Suppressor macrophage treated with lipopolysaccharide for 4 hours (primary cell): ENCODE measurements at places on chromosomes 11 and 22.

DNA sequence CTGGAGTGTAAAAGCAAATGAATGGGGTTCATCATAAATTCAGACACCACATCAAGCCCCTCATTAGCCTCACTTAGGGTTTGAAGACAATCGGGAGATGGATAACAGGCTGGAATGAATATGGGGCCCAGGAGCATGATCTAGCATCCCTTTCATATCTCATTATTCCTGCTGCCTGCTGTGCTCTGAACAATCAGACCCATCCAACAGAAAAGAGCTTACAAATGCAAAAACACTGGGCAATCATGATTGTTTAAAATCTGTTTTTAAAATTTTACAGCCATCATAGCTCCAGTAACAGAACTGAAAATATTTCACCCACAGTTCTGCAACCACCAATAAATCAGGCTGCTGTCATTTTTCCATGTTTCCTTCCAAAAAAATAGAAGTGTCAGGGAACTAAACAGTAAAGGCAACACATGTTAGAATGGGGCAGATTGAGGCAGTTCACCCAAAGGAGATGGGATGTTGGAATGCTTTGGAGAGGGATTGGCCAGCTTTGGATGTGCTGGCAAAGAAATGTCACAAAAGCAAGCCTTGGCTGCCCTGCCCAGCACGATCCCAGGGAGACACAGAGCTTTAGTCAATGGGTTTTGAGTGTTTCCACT lies 47.8 kb upstream of the BMAL1 start:
- no peak for DNase-seq

- DNase-seq, result no peak
Measured at GRCh38 chr11:37817727-37818270, 1219.8 kb upstream of the RAG2 start.

DNA sequence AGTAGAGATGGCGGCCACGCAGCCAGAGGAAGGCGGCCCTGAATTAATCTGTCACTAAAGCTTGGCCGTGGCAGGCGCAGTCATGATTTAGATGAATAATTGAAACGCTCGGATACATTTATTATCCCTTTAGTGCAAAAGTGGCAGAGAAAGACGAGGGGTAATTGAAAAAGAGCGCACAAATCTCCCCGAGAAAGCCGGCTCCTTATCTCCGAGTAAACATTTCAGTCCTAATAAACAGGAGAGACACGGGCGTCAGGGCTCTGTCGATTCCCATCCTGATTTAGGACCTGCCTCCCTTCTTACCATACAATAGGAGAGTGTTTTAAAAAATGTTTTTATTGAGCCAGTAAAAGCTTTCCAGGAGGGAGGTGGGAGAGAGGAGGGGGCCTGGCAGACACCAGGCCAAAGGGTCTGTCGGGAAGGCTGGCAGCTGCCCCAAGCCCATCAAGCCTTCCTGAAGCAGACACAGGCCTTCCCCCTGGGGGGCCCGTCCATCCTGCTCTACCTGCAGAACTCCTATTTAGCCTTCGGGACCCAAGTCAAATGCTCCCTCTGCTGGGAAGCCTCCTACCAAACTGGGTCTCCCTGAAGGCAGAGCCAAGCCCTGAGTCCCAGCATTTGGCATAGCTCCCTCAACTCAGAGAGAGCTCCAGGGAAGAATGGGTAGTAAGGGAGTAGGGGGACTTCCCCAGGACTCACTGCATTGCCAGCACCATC lies 22.8 kb downstream of the OTUB1 start:
- DNase-seq, result no peak

DNA sequence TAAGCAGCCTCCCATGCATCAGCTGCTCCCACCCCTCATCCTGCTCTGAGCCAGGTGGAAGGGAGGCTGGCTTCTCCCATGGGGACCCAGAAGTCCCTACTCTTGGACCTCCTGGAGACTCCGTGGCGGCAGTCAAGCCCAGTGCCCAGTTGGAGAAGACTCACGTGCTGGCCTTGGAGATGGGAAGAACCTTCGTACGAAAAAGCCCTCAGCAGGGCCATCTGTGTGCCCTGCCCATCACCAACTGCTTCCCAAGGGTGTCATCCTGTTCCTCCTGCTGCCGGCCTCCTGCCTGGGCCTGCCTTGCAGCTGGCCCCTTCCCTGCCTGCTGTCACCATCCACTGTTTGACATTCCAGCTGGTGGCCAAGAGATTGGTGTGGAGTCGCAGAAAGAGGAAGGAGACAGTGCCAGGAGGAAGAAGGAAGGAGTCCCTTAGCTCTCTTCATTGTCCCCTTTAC lies 28.0 kb downstream of the ARHGAP1 start:
- peak; percentile 23 for DNase-seq

GRCh38 chr11:47506373-47506772 lies 46.6 kb downstream of the CELF1 start:
- no peak for DNase-seq

DNA sequence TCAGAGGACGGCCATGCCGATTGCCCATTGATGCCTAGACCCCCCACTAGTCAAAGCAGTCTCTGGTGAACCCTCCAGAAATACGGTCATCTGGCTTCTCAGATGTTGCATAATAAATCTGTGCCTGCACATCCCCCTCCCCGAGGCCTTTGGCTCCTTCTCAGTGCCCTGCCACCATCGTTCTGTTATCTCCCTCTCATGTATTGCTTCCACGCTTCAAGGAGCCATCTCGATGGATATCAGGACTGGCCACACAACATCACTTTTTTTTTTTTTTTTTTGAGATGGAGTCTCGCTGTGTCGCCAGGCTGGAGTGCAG lies 1.6 kb upstream of the RRP7A start:
- DNase-seq, result no peak

DNA sequence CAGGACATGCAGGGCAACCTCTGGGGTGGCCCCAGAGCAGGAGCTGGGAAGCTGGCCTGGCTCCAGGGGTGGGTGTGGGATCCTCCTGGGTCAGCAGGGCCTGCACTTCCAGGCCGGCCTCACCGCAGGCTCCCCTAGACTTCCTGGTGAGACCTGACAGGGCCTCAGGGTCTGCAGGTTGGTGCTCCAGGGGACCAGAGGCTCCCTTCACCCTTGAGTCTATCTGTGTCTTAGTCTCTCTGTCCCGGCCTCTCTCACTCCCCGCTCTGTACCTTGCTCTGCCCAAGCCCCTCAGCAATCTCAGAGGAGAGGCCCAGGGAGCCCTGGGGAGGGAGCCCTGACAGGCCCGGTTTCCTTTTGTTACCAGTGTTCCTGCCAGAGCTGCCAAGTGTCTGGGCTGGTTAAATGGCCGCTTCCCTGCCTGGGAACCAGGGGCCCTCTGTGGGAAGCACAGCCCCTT lies 13.9 kb downstream of the CD82 start:
- no peak for DNase-seq

- no peak for DNase-seq
Measured at GRCh38 chr11:8671193-8671612, 11.3 kb downstream of the TRIM66 start.

- no peak for DNase-seq
Measured at GRCh38 chr11:118277312-118277711, 13.2 kb upstream of the MPZL2 start.

DNA sequence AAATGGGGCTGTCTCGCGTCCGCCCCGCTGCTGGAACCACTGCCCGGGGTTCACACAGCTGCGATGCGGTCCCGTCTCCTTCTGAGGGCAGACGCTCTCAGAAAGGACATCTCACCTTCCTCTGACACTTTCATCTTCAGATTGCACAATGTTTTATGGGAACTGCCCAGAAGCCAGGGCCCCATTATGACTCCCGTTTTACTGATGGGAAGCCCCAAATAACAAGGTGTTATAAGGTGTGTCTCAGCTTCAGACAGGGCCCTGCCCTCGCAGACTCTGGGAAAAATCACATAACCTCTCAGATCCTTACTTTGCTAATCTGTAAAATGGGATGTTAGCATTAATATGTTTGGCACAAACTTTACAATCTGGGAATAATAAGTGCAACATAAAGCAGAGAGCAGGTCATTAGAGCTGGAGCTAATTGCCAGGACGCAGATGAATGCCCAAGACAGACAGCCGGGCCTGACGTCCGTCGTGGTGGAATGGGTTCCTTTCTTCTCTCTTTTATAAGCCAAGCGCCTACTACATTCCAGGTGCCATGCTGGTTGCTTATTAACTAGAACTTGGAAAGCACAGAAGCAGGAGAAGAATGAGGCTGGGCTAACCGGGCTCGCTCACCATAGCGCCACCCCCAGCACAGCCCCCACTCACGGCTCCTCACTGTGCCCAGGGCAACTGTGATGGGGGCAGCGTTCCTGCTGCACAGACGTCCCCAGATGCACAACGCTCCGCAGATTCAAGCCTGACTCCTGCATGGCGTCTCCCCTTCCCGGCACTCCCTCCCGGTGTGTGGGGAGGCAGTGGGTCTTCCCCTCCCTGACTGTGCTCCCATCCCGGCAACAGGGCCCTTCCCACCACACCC lies 43.8 kb downstream of the TRMU start:
- DNase-seq, result no peak
